ENCODE measurements at places on chromosomes 2 and 18.

GRCh38 chr18:58645398-58645797, 16.5 kb upstream of the ALPK2 start:
- no peak for DNase-seq

DNA sequence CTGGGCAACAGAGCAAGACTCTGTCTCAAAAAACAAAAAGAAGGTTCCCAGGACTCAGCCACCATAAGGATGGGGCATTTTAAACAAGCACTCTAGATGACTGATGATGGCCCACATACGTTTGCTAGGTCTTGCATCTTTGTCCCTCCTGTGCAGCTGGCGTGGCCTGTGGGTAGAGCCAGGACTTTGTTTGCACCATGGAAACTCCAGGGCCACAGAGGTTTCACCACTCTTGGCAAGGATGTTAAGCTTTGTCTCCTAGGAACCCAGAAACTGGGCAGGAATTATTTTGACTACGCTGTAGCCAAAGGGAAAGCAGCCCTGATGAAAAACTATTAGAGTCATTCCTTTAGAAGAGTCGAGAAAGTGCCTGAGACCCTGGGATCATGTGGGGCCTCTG, 75.3 kb upstream of the STPG4 start:
- DNase-seq: peak; percentile 76

GRCh38 chr2:67130531-67131256, 266.4 kb upstream of the ETAA1 start:
- DNase-seq: no peak

DNA sequence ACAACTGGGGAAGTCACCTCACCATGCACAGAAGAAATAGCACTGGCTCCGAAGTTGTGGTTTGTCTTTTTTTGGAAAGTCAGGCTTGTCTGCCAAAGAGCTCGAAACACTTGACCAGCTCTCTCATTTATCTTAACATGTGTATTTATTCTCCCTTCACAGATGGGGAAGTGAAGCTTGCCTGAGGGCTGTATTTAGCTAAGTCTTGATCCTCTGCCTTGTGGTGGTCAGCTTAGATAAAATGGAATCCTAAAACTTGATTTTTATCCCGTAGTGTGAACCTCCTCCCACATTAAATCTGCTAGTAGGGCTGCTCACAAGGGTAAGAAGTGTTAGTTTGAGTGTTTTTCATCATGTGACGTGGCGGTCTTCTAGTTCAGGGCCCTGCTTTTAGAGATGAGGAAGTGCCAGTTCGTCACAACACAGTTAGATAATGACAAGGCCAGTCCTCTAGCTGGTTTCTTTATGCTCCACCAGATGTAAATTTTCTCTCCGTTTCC, 89.7 kb downstream of the TMEM247 start:
- DNase-seq: no peak

DNA sequence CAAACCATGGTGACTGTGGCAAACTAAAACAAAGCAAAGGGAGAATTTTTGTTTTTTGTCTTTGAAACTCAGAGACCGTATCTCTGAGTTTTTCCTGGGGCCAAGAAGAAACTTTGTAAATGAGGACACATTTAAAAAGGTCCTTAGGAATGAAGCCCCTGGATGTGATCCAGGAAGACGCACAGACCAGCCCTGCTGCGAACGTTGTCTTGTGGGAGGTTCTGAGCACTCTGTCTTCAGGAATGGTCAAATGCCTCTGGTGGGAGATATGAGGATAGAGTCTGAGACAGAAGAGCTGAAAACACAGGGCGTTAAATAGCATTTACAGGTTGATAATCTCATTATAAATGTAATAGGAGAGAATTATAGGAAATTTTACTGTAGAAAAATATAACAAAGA, 893.5 kb upstream of the KLHL29 start:
- no peak for DNase-seq

- no peak for DNase-seq
Measured at GRCh38 chr2:159399716-159400415, 113.4 kb upstream of the WDSUB1 start.

GRCh38 chr2:105870062-105870461, 125.3 kb downstream of the NCK2 start:
- no peak for DNase-seq

DNA sequence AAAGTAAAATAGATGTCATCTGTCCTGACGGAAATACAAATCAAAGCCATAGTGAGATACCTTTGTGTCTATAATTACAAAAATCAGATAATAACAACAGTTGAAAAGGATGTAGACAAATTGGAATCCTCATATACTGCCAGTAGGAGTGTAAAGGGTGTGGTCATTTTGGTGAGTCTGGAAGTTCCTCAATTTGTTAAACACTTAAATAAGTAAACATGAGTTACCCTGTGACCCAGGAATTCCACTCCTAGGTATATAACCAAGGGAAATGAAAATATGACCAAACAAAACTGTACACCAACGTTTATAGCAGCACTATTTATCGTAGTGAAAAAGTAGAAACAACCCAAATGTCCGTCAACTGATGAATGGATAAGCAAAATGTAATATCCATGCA, 24.0 kb downstream of the R3HDM1 start:
- no peak for DNase-seq

DNA sequence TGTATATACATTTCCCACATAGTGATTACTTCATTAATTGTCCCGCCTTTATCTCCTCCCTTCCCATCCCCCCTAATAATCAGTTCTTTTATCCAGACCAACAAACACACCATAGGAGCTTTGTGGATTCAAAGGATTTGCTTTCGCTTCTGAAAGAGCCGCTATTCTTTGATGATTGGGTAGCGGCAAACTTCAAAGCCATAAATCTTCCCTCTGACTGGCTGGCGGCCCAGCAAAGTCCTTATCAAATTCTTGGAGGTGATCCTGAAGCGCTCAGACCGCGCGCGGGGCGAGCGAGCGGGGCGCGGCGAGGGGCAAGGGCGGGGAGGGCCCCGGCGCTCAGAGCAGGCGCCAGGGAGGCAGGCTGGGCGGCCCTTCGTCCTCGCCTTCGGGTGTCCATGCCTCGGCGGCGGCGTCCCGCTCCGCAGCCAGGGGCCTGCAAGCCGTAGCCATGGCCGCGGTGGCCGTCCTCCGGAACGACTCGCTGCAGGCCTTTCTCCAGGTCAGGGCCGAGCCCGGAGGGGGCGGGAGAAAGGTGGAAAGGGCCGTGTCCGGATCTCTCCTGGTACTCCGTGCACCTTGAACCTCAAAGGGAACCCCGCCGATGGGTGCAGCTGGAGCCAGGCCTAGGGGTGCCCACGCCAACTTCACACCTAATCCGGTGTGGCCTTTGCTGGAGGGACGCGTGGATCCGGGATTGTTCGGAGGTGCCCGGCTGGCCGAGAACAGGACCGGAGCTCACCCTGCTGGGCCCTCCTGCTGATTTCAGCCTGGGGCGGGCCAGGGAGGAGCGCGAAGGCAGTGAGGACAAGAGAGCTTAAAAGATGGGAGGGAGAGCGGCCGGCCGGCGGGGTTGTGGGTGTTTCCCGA, at the start of gene SP5:
Gene SP5, plus strand, starts transcription at position 276 of the 870 bp plus-strand sequence. Its CDS starts 176 bp downstream, at position 452.
- DNase-seq: peak; percentile 78

DNA sequence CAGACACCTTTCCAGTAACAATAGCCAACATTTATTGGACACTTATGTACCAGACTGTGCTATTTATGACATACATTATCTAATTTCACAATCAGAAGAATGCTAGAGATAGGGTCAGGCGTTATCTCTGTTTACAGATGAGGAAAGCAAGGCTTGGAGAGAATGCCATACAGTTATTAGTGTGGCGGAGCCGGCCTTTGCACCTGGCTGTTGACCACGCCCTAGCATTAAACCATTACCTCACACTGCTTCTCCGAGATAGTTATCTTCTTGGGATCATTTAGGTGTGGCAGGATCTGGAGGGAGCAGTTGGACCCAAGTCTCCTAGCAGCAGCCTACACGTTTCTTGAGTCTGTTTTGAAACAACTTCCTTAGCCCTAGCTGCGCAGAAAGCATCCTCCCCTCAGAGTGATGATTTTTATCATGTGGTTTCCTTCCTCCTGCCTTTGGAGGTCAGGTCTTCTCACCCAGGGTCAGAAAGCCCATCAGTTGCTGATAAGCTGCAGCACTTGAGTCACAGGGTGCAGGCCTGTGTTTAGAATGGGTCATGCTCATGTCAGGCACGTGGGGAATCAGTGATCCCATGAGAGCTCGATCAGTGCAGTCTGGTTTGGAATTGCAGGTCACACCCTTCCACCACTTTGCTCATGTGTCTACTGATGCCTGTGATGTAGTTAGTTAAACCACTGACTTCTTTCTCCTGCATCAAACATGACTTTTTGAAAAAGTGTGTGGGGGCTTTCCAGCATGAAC, 118.2 kb downstream of the SPTBN1 start:
- DNase-seq: no peak

- no peak for DNase-seq
Measured at GRCh38 chr2:239171643-239172042, 229.2 kb downstream of the HDAC4 start.

DNA sequence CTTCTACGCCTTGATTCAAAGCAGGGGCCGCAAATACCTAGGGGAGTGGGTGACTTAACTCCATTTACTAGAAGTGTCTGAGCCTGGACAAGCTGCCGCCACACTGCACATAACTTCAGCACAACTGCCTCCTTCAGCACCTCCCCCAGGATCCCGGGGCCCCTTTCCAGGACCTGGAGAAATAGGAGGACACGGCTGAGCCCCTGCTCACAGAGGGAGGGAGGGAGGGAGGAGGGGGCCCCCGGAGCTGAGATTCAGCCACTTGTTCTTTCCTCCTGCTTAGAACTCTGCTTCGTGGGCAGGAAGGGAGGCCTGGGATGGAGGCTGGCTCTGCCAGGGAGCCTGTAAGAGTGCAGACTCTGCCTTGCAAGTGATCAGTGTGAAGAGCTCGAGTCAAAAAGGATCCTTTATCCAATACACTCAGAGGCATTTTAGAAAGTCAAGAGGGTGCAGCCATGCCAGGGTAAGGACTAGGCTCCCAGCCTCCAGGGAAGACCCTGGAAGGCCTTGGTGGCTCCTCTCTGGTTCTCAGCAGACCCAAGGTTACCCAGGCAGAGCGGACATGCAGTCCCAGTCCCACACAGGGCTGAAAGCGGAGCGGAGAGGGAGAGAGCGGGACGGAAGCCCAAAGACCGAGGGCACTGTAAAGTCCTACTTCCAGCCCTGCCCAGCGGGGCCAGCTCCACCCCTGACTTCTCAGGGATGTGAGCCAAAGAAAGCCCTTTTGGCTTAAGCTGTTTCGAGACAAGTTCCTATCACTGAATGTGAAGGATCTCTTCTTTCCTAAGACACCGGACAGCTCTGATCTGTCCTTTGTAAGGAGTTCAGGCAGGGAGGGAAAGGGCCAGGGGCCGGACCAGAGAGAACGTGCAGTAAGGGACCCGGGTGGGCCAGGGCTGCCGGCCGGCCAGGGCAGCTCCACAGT, 8.6 kb upstream of the ARMC9 start:
- DNase-seq: peak; percentile 81

GRCh38 chr2:18454692-18455235, 105.7 kb downstream of the RDH14 start:
- peak; percentile 90 for DNase-seq

DNA sequence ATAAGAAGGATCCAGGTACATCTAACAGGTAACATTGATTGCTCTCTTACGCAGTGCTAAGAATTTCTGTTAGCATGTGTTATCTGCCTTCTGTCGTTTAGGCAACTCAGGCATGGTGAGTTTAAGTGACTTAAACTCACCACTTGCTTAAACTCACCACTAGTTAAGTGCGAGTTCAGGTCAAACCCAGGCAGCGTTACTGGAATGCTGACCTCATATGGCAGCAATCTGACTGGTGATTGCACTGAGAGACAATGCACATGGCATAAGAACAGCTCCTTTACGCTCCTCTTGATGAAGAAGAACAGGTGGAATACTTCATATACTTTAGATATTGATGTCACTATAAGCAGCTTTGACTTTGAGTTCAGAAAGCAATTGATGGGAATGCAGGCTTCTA, 954.1 kb downstream of the SOCS6 start:
- DNase-seq: no peak

DNA sequence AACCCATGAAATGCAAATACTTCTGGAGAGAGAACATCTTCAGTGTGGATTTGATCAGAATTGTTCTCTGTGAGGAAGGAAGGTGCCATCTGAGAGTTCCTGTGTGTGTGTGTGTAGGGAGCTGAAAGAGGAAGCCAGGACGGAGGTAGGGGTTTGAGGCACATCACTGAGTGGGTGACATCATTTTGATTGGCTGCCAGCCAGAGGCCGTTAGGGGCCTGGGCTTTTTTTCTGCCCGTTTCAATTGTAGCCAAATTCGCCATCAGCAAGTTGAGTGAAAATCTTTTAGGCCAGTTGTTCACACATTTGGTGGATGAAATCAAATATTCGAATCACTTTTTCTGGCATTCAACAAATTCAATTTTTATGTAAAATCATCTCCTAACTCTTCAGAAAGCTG, 48.9 kb downstream of the TSN start:
- DNase-seq: no peak

Measured in tibial artery (tissue), 4 donors.